ENCODE measurements at places on chromosomes 7 and 10. TPM values are rescaled to one million over a fixed set of nuclear protein-coding genes. Genes with fewer than 3 reads are reported as not detected.

- no peaks in the 10 kb centered on the region for H3K4me1 ChIP-seq
- H3K4me3 ChIP-seq: no peak overlapping the region
- DNase-seq: no peak
- H3K36me3 ChIP-seq: no peaks in the 10 kb centered on the region
- H3K27ac ChIP-seq: no peak overlapping the region
These were observed 199.8 kb downstream of the JCAD start for GRCh38 chr10:29859521-29860130.

DNA sequence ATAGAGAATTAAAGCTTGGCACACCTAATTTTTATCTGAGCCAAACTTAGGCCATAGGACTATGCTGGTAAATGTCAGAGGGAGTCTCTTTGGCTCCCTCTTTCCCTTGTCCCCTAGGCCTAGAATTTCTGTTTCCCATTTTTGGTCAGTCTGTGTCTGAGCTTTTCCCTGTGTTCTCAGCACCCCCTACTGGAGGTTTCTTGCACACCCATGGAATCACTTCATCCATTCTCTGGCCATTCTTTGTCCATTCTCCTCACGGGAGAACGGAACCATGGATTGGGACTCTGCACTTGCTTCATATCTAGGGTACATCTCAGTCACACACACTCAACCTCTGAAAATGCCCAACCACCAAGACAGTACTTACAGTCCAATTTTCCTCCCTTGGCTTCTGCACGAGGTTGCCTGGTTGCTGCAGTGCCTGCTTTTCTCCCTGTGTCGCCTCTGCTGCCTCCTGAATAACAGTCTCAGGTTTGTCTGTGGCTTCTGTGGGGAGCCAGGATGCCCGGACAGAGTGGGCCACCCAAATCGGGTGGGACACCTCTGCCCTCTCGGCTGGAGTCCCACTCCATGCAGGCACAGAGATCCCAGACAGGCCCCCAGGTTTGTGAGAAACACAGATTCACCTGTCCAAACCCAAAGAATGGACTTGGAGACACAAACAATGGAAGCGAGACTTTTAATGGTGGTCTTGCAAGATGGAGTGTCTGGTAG is 35.1 kb upstream of the DNAH11 start:
- no peak overlapping the region for H3K27ac ChIP-seq
- H3K4me1 ChIP-seq: peaks cover 2% of the 10 kb centered on the region
- peaks cover 56% of the 10 kb centered on the region for H3K36me3 ChIP-seq
- DNase-seq: peak; percentile 51
- H3K4me3 ChIP-seq: no peak overlapping the region

The SPDYE9 gene
- not detected for total RNA-seq

The OR2A12 gene
- total RNA-seq: not detected

The HMX3 gene
- 0.69 TPM for total RNA-seq

GRCh38 chr7:99379043-99379577 is 4.6 kb downstream of the ARPC1B start:
- peaks cover 50% of the 10 kb centered on the region for H3K4me1 ChIP-seq
- H3K27ac ChIP-seq: peak overlapping the region; percentile 93
- peaks cover 52% of the 10 kb centered on the region for H3K36me3 ChIP-seq
- peak overlapping the region; percentile 75 for H3K4me3 ChIP-seq
- no peaks in the 10 kb centered on the region for H3K27me3 ChIP-seq

All from activated CD8-positive, alpha-beta T cell treated with anti-CD3 and anti-CD28 coated beads for 36 hours (primary cell).